Thoracic aorta (tissue), 2 donors: ENCODE measurements at places on chromosomes 6 and 20. TPM values are rescaled to one million over a fixed set of nuclear protein-coding genes. Genes with fewer than 3 reads are reported as not detected.

ADAM33 gene
- total RNA-seq: 113 TPM

DNA sequence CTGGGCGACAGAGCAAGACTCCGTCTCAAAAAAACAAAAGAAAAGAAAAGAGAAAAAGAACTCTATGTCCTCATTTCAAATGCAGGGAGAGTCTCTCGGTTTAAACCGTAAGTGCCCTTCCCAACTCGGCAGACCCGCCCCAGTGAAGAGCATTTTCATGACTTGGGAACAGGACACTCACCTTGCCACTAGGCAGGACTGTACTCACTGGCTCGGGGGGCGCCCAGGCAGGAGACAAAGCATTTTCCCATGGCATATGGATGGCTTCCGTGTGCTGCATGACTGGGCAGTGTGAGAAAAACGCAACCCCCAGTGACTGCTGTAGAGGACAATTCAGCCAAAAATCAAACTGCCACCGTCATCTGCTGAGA is 23.7 kb upstream of the MRGBP start:
- no peak for DNase-seq

DNA sequence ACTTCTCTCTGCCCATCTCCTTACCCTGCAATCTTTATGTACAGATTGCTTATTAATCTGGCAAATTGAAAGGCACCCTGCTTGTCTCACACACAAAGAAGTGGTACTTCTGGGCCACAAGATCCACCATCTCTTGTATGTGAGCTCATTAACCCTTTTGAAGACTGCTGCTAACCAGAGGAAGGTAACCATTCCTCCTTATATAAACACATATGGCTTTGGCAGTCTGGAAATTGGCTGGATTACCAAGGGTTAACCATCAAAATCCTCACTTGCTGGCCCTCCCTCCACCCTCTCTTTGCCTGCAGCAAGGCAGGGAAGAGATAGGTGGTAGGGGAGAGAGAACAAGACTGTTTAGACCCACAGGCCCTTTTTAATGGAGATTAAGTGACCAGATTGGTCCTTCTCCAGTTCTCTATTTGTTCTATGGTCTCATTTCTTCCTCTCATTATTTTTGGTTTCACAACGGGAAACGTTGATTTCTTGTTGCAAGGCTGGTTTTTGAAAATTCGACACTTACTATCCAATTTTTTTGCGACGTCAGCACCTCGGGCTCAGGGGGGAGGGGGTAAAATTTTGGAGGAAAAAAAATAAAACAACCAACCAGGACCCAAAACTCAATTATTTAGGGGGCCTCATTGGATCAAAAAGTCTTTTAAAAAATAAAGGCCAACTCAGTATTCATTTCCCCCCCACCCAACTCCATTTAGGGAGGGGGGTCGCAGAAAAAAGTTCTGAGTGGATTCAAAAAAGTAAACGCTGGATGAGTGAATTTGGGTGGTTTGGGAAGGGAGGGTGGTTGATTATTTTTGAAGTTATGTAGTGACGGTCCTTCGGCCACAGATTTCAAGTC is 859 bp downstream of the PPP1R10 start:
- DNase-seq: no peak

- DNase-seq: no peak
Measured at GRCh38 chr6:114997813-114998292, 655.0 kb upstream of the HS3ST5 start.

- no peak for DNase-seq
Measured at GRCh38 chr20:57048027-57048869, 218.2 kb downstream of the BMP7 start.

PLAGL1 gene
- total RNA-seq: 33.6 TPM

ANKRD66 gene
- not detected for total RNA-seq

CDH4 gene
- not detected for total RNA-seq

- DNase-seq: no peak
Measured at GRCh38 chr6:157335829-157336228, 12.5 kb upstream of the TMEM242 start.

DNA sequence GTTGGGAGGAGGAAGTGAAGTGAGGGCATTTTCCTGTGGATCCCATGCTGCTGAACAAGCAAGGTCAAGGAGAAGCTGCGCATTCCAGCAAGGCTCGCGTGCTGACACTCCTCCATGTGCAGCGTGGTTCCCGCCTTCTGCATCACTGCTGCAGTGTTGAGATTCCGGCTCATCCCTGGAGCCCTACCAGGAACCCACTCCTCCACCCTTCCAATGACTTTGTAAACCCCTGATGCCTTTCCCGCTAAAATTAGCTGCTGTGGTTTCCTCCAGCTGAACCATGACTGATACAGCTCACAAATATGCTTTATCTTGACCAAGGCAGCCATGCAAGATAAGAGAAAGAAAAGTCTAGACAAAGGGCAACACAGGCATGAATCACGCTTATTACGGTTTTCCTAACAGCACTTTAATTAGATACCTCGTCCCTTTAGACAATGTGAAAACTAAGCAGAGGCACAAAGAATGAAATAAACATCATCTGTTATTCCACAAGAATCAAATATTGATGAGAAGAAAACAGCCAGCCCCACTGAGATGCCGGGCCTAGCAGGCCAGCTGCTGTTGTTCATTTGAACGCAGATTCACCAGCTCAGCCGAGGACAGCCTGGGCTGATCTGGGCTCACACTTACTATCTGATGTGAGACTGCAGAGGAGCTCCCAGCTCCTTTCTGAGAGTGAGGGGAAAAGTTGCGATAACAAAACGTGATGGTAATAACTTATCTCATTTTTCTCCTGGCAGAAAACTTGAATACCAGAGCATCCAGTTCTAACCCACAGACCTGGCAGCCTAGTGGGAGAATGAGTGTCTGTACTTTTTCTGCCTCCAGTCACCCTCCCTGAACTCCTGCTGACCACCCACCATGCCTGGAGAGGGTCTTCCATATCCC is 14.2 kb upstream of the BNIP5 start:
- DNase-seq: no peak

- no peak for DNase-seq
Measured at GRCh38 chr6:91087908-91088307, 501.0 kb upstream of the MAP3K7 start.

DNA sequence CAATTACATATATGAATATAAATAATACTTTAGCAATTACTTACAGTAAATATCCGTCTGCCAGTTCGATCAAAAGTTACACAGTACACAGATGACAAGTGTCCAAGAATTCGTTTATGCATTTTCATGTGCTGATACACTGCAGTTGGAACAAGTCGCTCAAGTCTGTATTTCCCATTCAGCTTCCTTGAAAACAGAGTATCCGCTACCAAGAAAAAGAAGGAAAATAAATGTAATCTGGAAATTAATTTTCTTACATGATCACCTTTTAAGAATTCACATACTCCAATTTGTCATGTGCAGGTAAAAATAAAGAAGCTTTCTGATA is 35.3 kb downstream of the PHIP start:
- no peak for DNase-seq

BMP2 gene
- total RNA-seq: 10.4 TPM

DNA sequence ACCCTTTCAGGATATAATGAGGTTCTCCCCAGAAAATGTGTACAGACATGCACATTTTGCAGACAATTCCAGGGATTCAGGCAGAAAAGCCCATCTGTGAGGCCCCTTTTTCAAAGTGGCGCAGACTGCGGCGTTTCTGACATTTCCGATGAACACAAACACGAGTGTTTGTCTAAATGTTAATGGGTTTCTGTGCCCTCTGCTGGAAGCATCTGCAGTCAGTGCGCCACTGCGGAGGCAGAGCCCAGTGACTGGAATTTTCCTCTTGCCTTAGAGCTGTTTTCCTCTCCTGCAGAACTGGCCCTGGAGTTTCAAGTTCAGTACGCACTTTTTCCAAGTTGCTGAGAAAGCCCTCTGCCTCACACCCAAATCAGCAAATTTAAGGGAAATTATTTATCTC is 15.3 kb downstream of the ANKRD60 start:
- DNase-seq: no peak

DNA sequence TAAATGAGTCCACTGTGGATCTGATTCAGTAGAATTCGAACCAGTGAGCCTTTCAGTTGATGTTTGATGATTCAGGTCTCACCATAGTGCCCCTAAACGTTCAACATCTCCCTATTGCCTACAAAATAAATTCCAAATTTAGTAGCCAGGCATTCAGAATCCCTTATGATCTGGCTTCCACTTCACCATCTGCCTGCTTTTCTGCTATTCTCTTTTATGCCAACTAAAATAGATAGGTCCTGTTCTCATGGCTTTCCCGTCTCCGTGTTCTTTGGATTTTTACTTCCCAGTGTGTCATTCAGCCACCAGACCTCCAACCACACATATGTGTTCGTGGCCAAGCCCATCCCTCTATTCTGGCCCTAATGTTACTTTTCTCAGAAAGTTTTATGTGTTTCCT is 410.4 kb downstream of the LMBRD1 start:
- no peak for DNase-seq

GRCh38 chr6:116767715-116768114 is 2.2 kb upstream of the FAM162B start:
- no peak for DNase-seq

SCP2D1 gene
- total RNA-seq: not detected

- DNase-seq: no peak
Measured at GRCh38 chr6:131929264-131929663, 21.9 kb downstream of the CCN2 start.

- DNase-seq: no peak
Measured at GRCh38 chr6:122363769-122364483, 35.5 kb upstream of the HSF2 start.

CLPSL1 gene
- total RNA-seq: not detected

RNF39 gene
- not detected for total RNA-seq

DNA sequence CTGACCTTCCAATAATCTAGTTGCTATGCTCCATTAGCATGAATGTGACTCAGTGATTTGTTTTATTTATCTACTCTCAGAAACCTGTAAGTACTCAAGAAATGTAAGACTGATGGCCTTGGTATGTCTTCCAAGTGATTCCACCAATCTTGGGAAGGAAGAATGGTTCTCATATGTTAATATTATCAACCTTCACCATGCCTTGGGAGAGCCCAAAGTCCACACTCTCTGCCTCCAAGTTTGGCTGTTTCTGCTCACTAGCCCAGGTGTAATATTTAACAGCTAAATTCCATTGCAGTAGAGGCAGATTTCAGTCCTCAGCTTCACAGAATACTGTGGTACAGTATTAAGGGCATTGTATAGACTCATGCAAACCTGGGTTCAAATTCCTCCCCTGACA is 51.8 kb downstream of the CLIC5 start:
- no peak for DNase-seq

DNA sequence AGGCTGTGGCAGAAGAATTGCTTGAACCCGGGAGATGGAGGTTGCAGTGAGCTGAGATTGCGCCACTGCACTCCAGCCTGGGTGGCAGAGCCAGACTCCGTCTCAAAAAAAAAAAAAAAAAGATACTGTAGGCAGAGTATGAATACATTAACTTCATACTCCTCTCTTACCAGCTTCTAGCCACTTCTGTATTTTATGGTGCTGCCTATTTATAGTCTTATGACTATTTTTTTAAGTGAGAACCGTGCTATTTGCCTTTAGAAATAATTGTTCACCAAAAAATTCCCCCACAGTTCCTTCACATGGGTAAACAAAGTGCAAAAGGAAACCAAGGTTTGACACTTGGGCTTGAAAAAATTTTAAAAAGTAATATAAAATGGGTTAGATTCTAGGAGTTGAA is 1.5 kb upstream of the SNRNP48 start:
- DNase-seq: no peak

DNA sequence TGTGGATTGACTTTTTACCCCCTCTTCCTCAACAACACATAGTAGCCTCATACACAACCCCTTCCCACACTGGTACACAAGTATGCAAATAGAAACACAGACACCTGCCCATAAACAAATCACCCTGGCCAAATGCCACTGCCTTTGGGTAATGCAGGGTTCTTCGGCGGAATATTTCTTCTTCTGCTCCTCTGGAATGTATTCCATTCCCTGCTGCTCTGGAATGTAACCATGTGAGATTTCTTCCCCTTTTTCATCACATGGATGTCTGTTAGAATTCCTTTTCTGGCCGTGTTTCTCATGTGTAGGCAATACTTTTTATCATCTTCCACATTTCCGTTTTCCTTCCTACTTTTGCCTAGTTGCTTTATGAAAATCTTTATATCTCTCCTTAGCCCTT is 76.1 kb upstream of the TPD52L1 start:
- DNase-seq: no peak

LZTS3 gene
- 9.5 TPM for total RNA-seq

PHACTR3 gene
- total RNA-seq: not detected

PDE10A gene
- total RNA-seq: 20.8 TPM

TFAP2A gene
- not detected for total RNA-seq

- no peak for DNase-seq
Measured at GRCh38 chr6:22690446-22690845, 121.1 kb downstream of the HDGFL1 start.

GRCh38 chr6:143222801-143223231 is 162.1 kb downstream of the AIG1 start:
- no peak for DNase-seq

GRCh38 chr6:135087803-135088202 is 33.2 kb upstream of the HBS1L start:
- DNase-seq: no peak

GRCh38 chr6:34027445-34027936 is 118.4 kb downstream of the GRM4 start:
- no peak for DNase-seq

DNA sequence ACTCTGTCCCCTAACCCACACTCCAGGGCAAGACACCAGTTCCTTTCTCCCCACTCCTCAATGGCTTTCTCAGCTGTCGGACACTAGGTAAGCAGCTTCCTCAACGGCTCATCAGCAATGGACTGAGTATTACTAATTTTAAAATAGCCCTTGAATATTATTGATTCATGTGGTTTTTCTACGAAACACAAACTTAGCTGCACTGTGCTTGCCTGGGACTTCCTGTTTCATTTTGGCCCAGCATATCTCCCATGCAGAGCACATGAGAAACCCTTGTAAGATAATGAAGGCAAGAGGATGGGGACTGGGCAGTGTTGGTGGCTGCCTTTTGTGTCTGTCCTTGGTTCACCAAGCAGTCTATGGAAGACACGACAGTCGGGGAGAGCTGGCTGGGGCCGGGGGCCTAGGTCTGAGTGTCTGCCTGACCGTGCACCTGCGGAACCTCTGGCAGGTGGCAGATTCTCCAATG is 48.9 kb downstream of the RNASET2 start:
- no peak for DNase-seq
